ENCODE measurements at places on chromosomes 3 and 15. TPM values are rescaled to one million over a fixed set of nuclear protein-coding genes. Genes with fewer than 3 reads are reported as not detected.
A peak's percentile ranks its signal among the peaks of the same experiment; 100 is the strongest.

- DNase-seq, result no peak
Observed at GRCh38 chr15:67202991-67203390, 51.5 kb downstream of the AAGAB start.

- DNase-seq, result no peak
Observed at GRCh38 chr3:182465301-182466185, 327.8 kb upstream of the ATP11B start.

GRCh38 chr15:52702390-52702789 is 23.2 kb upstream of the ATOSA start:
- DNase-seq, result no peak

PLA2G4E gene
- not detected for total RNA-seq

DNA sequence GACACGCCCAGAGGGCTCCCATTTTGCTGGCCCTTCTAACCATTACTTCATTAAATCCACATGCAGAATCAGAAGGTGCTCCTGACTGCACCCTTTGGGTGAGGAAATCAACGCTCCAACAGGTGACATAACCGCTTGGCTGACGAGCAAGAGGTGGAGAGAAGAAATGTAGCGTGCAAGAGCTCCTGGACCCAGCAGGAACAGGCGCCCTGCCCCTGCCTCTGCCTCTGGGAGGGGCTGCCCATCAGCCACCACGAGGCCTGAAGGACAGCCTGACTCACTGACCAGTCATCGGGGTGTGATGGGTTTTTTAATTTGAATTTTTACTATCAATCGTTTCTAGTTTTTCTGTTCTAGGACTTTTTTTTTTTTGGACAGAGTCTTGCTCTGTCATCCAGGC is 218.2 kb downstream of the ADAMTS17 start:
- DNase-seq, result no peak

DNA sequence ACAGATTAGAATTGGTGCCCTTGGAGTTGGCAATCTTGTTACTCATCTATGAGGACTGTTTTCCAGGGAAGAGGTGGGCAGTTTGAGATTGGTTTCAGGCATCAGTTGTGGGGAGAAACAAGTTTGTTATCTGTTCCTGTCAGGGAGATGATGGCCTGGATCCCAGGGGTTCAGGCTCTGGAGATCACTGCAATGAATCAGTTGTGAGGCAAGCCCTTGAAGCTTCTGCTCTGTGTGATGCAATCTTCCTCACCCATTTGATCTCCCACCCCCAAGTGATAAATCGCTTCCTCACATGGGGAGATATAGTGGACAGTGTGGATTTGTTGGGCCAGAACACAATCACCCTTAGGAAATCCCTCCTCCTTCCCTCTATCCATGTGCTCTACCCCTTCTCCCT is 276.6 kb upstream of the LRTM1 start:
- no peak for DNase-seq

FANCD2OS gene
- not detected for total RNA-seq

- DNase-seq, result no peak
Observed at GRCh38 chr3:48695393-48695753, 9.7 kb upstream of the NCKIPSD start.

THUMPD3 gene
- 73.5 TPM for total RNA-seq

NPAP1 gene
- not detected for total RNA-seq

DNA sequence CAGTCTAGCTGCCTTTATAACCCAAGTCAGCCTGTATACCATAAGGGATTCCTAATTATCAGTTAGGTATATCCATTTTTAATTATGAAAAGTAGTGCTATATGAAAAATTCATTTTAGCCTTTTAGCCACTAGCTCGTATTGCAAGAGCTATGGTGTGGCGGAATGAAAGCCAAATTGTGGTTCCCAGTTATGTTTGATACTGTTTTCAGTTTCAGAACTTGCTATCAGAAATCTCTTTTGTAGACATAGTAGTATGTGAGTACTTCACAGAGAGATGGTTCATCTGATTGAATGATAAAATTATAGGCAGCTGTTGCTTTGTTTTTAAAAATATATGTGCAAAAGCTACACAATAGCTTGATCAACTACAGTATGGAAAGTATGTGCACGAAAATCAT is 134.6 kb downstream of the SLC25A26 start:
- DNase-seq, result no peak

GRCh38 chr15:90400005-90400758 is 12.1 kb downstream of the IQGAP1 start:
- no peak for DNase-seq

ATOSA gene
- 15.5 TPM for total RNA-seq

- DNase-seq, result no peak
Observed at GRCh38 chr3:174243171-174243570, 616.0 kb upstream of the NAALADL2 start.

- DNase-seq, result no peak
Observed at GRCh38 chr3:156558389-156558788, 3.5 kb upstream of the SSR3 start.

- DNase-seq, result no peak
Observed at GRCh38 chr3:196812853-196813252, 54.9 kb upstream of the SENP5 start.

DNA sequence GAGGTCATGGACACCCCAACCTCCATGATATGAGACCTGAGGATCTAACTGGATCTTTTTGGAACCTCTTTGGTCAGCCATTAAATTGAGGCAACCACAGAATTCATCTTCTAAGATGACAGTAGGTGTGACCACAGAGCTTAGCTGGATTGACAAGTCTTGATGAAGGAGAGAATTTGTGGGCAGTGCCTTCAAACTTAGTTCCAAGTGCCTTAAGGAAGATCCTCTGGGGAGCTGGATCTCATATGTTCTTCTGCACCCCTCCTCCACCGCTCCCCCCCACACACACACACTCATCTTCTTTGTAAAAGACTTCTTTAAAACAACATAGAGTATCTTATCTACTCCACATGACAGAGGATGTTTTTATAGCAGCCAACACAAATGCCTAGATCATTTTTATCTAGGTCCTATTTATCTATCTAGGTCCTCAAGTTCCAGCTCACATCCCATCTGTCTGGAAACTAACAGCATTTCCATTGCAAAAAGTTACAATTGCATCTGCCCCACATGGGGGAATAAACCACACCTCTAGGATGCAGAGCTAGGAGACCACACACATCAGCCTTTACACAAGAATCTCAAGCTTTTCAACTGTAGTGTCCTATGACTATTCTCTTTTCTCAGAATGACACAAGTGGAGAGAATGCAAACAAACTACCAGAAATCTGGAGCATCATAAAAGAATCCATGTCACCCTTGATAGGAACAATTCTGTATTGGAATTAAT is 37.4 kb downstream of the WWTR1 start:
- DNase-seq, result peak; percentile 34

GRCh38 chr3:46406788-46407611 is at the start of the genes CCR5AS and CCRL2:
CCR5AS (minus strand) TSS chr3:46407066.
CCRL2 (plus strand) TSS chr3:46407259; CDS start chr3:46408080, 821 bp downstream.
- no peak for DNase-seq

- DNase-seq, result no peak
Observed at GRCh38 chr3:77328690-77329089, 288.8 kb downstream of the ROBO2 start.

- DNase-seq, result no peak
Observed at GRCh38 chr3:71640331-71640983, 56.9 kb upstream of the FOXP1 start.

- DNase-seq, result peak; percentile 70
Observed at GRCh38 chr3:112446343-112446742, 52.9 kb downstream of the BTLA start.

DNA sequence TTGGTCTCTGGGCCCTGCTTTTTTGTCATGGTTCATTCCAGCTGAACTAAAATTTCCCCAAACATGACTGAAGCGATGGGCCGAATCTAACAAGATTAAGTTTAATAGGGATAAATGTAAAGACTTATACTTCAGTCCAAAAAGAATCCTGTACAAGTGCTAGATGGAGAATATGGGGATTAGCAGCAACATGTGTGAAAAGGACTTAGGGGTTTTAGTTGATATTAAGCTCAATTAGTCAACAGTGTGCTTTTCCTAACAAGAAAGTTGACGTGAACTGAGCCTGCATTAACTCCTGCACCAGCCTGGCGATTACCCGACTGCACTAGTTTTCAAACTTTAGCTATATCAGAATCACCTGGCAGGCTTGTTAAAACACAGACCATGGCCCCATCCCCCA is 61.0 kb upstream of the BBX start:
- no peak for DNase-seq

DNA sequence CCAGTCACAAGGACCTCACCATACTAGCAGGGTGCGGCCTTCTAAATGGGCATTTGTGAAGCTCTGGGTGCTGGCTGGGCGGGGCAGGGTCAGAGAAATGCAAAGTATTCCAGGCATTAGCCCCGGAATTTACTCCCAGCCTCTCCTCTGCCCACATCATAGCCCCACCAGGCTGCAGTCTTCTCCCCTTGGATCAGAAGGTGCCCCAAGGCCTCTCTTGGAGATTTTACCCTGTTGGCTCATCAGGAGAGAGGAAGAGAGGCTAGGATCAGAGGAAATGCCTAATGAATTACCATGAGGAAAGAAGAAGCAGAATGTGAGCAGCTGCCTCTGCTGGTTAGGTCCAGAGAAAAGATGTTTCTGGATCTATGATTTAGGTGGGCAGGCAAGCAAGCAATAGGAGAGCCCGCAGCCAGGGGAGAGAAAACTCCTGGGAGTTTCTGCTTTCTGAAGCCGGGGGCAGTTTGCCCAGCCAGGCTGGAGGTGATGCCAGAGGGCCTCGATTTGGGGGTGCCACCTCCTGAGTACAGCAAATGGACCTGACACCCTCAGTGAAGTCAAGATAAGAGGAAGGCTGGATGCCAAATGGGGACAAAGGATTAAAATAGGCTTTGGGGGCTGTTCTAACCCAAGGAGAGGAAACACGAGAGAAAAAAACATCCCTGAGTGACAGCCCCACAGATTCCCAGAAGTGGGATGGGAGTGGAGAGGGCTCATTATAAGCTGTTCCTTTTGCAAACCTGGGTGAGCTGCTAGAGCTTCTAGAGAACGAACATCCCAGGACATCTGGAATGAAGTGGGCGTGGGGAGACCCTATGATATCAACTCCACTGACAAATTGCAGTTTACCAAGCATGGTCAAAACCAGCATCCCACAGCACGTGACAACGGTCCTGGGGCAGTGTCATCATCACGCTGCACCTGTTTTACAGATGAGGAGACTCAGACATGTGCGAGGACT is 65.4 kb downstream of the BDH1 start:
- peak; percentile 36 for DNase-seq

WDR6 gene
- 27.3 TPM for total RNA-seq

- DNase-seq, result no peak
Observed at GRCh38 chr3:156170571-156170970, 50.2 kb downstream of the KCNAB1 start.
